ENCODE measurements at places on chromosomes 12 and 14. TPM values are rescaled to one million over a fixed set of nuclear protein-coding genes. Genes with fewer than 3 reads are reported as not detected.

GPRC5D gene
- polyA plus RNA-seq = 1.1 TPM

PPHLN1 gene
- 72.9 TPM for polyA plus RNA-seq

CYP27B1 gene
- polyA plus RNA-seq = 2.2 TPM

DNA sequence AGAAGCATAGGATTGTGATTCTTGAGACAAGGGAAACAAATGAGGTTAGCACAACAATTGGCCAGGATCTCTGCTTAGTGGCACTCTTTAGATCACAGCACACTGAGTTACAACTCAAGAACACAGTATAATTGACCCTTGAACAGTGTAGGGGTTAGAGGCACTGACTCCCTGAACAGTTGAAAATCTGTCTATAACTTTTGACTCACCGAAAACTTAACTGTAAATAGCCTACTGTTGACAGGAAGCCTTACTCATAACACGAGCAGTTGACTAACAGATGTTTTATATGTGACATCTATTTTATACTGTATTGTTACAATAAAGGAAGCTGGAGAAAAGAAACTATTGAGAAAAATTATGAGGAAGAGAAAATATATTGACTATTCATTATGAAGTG is 296.1 kb downstream of the RERGL start:
- no peak for DNase-seq

GRCh38 chr12:89825591-89826449 is 117.2 kb upstream of the ATP2B1 start:
- DNase-seq = no peak

DNA sequence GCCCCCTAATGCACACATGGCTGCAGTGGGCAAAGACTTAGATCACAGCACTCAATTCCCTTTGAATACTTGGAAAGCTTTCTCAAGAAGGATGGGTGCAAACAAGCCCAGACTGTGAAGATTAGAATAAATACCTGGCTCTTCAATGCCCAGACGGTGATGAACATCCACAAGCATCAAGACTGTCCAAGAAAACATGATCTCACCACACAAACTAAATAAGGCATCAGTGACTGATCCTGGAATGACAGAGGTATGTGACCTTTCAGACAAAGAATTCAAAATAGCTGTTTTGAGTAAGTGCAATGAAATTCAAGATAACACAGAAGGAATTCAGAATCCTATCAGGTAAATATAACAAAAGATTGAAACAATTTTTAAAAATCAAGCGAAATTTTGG is 43.8 kb upstream of the ZDHHC17 start:
- DNase-seq = no peak

DNA sequence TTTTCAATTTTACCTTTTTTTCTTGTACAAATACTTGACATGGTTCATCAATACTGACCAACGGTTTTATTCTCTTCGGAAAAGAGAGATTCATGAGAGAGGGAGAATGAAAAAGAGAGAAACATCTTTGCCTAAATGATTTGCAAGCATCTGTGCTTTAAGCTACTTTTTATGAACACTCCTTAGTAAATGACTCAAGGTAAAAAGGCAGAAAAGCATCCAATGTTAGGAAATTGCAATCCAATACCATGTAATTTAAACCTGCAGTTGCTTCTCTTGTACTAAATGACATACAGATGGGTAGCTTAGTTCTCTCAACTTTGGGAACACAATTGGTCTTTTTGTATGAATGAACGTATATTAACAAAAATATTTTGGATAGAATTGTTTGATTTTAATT is 46.1 kb downstream of the MSRB3 start:
- no peak for DNase-seq

DNA sequence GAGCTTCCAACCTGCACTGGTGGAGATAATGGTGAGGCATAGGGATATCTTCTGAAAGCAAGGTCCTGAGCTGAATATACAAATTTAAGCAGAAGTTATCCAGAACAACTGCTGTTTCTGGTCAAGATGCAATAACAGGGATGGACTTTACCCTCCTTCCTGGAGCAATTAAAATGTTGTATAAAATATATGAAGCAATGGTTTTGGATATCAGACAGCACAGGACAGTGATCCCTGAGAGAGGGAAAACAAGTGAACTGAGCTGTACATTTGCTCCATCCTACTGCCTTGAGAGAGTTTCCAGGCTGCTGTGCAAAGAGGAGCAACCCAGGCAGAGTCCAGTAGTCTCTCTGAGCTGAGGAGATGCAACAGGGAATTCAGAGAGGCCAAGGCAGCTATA is 36.0 kb upstream of the CTDSP2 start:
- DNase-seq = no peak

DNA sequence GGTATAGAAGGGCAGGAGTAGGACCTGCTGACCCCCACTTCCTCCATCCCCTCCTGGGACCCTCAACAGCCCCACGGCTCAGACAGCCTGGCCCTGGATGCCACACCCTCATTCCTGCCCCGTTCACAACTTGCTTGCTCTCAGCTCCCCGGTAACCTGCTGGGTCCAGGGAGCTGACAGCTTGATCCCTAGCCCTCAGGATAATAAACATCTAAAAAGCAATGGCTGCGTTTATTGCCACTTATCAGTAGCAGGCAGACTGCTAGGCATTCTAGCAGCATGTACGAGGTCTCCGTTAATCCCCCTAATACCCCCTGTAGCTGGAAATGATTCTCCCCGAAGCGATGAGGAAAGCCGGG is 24.3 kb upstream of the RPLP0 start:
- DNase-seq = no peak

DNA sequence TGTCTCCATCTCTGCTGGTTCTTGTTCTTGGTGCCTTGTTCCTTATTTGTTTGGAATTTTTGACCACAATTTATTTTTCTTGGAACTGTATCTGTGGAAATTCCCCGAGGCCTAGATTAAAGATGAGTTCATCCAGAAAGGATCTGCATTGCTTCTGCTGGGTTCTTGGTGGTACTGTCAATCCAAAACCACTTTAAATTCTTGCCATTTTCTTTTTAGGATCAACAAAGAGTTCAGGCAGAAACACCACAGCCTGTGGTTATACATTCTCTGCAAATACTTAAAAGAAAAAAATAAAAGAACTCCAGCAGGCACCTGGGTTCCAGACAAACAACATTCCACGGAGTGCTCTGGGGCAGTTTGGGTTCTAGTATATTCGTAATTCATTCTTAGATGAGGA is 6.0 kb upstream of the VAMP1 start:
- DNase-seq = no peak

DNA sequence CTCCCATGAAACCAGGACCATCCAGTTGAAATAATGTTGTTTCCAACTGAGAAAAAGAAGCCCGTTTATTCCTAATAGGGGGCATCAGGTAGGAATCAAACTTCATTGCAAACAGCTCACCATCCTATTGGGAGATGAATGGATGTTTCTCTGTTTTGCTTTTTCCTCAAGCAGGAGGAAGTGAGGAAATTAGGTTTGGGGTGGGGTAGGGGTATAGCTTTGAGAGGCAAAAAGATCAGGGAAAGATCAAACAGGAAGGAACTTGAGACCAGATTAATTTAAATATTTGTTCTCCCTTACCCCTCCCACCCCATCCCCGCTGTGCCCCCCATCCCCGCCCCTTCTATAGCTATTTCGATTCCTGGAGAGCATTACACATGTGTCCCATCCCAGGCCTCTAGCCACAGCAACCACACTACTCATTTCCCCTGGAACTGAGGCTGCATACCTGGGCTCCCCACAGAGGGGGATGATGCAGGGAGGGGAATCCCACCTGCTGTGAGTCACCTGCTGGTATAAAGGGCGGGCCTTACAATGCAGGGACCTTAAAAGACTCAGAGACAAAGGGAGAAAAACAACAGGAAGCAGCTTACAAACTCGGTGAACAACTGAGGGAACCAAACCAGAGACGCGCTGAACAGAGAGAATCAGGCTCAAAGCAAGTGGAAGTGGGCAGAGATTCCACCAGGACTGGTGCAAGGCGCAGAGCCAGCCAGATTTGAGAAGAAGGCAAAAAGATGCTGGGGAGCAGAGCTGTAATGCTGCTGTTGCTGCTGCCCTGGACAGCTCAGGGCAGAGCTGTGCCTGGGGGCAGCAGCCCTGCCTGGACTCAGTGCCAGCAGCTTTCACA is at the start of gene IL23A:
Gene IL23A, plus strand, starts transcription at position 577 of the 850 bp plus-strand sequence. Its CDS starts 161 bp downstream, at position 738.
- no peak for DNase-seq

DNA sequence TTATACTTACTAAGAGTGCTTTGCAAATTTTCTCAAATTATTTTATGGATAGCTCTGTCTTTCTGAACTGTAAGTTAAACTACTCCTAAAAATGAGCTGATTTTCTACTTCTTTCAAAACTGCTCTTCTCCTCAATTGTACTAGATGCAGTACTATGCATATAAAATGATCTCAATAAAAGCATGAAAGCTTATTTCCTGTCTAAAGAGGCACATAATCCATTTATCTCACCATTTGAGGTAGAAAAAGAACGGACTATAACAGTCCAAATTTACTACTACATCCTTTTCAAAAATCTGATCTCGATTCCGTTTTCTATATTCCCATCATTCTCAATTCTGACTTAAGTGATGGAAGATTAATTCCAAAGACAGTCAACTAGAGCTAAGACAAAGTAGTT is 14.4 kb downstream of the SLIRP start:
- no peak for DNase-seq

DNA sequence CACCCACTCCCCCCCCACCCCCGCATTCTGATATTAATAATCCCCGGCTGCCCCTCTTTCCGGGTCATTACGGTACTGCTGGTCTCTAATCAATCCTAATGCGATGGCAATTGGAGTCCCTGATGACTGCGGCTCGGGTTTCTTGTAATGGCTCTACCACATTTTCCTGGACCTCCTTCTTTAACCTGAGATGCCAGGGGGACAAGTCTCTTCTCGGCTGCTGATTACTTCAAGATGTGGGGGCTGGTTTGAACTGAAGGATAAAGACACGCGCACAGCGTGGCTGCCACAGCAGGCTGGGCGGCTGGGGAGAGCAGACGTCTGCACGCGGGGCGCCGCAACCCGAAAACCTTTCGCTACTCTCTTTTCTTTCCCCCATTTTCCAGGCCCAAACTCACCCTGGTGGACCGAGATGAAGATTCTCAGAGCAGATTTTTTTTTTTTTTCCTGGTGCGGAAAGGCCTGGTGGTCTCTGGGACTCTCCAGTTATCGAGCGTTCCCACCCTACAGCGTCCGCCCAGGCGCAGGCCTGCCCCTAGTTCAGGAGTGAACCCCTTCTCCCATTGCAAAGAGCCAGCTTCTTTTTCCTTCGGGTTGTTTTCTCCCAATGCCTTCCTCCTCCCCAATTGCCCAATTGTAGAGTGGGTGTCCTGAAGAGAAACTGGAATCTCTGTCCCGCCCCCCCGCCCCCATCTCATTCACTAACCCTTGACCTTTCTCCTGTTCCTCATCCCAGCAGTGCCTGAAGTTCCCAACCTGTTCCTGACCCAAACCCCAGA is 6.0 kb upstream of the SIX1 start:
- no peak for DNase-seq

- no peak for DNase-seq
Measured at GRCh38 chr12:70265132-70265531, 21.9 kb downstream of the CNOT2 start.

DNA sequence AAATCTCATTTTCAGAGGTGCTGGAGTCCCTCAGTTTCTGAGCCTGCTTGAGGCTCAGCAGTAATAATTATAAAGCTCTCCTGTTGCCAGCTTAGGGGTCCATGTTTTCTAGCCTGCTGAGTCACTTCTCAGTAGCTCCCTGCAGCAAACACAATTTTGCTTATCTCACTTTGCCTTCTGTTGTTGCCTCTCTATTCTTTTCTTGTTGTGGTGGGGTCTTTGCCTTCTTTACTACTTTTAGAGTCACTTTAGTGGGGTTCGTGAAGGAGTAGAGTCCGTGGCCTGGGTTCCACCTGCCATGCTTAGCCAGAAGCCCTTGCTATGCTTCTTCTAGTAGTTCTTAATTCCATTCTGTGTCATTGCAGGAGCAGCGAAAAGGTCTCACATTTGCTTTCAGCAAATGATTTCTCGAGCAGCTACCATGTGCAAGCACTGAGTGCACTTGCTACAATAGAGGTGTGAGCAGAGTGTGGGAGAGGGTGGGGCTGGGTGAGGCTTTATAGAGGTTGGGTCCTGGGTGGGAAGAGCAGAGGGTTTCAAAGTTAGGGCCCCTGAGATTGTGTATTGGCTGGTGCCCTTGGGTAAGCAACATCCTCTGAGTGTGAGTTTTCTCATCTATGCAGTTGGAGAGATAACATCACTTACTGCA is 114.3 kb downstream of the ADCK1 start:
- no peak for DNase-seq

- no peak for DNase-seq
Measured at GRCh38 chr14:35821564-35822411, 4.3 kb upstream of the BRMS1L start.

DNA sequence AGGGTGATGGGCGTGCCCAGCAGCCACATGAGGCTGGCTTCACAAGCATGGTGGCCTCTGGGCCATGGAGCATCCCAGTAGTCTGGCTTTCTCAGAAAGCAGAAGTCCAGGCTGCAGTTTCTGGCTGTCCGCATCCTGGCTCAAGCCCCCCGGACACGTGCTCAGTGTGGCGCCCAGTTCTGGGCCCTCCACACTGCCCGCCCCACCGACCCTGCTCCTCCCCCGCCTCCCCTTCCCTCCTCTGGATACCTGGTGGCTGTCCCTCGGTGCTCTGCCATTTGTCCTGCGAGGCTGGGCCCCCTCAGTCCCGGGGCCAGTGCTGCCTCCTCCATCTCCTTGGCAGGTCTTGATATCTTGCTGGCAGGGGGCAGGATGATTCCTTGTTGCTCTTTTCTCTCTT is 31.6 kb downstream of the LRCOL1 start:
- DNase-seq = no peak

- peak; percentile 51 for DNase-seq
Measured at GRCh38 chr12:68358532-68359485, 26.6 kb upstream of the MDM1 start.

- no peak for DNase-seq
Measured at GRCh38 chr12:3246253-3246652, 169.1 kb downstream of the TSPAN9 start.

DNA sequence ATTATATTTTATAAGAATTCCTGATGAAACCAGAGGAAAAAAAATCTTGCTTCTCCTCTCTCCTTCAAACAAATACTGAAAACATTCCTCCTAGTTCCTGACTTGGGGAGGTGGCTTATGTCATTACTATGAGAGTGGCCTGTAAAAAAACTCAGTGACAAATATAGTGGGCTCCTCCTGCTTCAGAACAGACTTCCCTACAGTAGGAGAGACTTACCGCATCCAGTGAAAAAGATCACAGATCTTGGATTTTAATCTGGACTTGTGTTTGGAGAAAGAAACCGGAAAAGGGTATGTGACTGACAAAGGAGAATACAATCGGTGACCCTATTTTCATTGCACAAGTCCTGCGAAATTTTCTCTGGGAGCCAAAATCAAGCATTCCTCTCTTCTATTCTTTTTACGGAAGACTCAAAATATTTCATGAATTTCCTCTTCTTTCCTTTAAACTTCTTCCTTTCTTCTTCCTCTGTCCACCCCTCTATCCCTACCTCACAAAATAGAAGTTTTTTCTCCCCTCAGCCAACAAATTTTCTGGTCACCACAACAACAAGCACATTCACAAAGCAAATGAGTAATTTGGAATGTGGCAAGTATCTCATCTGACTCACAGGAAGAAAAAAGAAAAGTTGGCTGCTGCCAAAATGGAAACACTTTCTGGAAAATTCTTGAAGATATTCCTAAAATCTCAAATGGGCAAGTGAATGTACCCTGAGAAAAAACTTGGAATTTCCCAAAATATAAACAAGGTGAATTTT is 185.1 kb upstream of the CDKN3 start:
- no peak for DNase-seq

- DNase-seq = no peak
Measured at GRCh38 chr12:108820707-108821406, 36.5 kb downstream of the SSH1 start.

- DNase-seq = no peak
Measured at GRCh38 chr12:48997719-48998496, 1.3 kb downstream of the DDN start.

GRCh38 chr12:117661471-117661870 is 300.0 kb upstream of the NOS1 start:
- DNase-seq = no peak

Data from left renal pelvis (tissue), 4 donors.